Astrocyte of the spinal cord (primary cell): ENCODE measurements at places on chromosomes 13 and 19.

- peak; percentile 62 for DNase-seq
These were observed 3.1 kb downstream of the ADAMTS10 start for GRCh38 chr19:8607386-8607785.

DNA sequence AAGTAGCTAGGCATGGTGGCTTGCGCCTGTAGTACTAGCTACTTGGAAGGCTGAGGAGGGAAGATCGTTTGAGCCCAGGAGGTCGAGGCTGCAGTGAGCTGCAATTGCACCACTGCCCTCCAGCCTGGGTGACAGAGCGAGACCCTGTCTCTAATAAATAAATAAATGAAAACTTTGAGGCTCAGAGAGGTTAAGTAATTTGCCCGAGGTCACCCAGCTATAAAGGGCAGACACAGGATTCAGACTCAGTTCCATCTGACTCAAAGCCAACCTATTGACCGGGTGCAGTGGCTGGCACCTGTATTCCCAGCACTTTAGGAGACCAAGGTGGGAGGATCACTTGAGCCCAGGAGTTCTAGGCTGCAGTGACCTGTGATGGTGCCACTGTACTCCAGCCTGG lies 7.4 kb upstream of the OLFM2 start:
- DNase-seq, result no peak

GRCh38 chr13:109787135-109787954 lies 962 bp upstream of the IRS2 start:
- DNase-seq, result peak; percentile 42

DNA sequence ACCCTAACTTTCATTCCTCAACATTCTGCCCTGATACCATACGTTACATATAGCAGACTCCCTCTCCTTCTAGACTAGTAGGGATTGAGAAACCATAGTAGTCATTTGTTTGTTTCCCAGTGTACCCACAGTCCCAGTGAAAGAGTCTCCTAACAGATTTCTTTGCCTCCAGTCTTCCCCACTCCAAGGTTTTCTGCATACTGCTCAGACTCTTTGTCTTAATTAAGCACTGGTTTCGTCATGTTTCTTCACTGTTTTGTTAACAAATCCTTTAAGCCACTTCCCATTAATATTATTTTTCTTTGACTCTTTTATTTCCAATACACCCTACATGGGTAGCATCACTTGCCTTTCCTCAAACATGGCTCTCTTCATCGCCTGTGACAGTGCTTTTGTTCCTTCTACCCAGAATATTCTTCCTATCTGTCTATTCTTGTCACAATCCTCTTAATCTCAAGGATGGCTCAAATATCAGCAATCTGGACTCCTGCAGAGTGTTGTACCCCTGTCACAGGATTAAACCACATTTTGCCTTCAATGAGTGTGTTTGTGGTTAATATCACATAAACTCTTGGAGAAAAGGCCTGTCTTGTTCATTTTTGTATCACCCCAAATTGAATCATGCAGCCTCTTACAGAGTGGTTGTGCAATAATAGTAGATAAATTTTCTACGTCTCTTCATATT lies 92.7 kb upstream of the KLF12 start:
- DNase-seq, result no peak

DNA sequence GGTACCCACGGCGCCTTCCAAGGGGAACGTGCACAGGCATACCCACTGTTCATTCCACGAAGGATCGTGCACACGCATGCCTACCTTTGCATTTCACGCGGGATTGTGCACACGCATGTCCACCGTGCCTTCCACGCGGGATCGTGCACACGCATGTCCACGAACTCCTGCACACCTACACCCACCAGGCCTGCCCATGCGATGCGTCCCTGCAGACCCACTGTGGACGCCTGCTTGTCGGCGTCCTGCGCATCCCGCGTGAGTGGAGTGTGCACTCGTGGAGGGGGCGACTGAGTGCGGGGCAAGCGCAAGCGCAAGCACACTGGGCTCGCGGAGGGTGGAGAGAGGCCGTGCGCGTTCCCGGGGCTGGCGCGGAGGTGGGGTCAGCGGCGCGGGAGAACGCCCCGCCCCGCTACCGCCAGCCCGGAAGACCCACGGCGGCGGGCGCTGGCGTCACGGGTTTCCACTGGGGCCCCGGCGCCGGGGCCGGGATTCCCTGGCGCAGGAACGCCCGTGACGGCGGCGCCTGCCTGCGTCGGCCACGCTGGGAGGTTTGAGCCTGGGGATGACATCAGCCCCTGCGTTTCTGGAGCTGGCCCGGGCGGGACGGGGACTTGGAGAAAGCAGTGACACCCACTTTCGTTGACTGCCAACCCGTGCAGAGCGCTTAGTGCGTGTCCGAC lies 18.7 kb downstream of the GADD45B start:
- peak; percentile 88 for DNase-seq

DNA sequence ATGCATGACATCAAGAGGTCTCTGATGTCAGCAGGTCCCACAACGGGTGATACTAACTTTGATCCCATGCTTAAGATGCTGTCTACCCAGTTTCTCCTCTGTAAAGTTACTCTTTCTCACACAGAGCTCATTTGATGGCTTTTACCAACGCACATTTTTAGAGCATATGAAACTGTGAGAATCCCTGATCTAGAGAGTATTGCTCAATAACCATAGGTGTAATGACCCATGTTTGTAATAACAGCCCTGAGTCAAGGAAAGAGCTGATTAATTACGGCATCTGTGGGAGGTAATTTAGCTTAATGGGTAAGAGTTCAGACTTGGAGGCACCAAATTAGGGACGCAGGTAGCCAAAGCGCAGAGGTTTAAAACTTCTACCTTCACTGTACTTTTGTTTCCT lies 18.0 kb upstream of the IZUMO2 start:
- no peak for DNase-seq

DNA sequence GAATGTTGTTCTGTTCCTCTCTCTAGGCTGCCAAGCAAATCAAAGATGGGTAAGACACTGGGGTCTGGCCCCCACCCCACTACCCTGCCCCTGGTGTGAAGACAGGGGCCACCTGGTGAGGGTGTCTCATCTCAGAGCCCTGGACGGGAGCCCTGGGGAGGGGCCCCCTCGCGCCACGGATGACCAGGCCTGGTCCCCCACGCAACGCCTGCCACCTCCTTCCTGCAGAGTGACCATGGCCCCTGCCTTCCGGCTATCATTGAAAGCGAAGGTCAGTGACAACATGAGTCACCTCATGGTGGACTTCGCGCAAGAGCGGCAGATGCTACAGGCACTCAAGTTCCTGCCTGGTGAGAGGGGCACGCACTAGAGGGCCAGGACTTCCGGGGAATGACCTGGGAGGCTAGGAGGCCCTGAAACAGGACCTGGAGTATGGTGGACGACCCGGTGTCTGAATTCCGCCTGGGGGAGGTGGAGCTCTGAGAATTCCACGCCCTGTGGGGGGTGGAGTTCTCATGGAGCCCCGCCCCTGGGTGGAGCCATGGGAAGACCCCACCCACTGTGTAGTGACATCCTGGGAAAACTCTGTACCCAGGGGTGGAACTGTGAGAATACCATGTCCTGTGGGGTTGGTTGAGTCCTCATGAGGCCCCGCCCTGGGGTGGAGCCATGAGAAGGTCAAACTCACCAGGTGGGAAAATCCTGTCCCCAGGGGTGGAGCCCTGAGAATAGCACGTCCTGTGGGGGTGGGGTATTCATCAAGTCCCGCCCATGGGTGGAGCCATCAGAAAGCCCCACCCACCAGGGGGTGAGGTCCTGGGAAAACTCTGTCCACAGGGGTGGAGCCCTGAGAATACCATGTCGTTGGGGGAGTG lies 6.1 kb downstream of the FSD1 start:
- no peak for DNase-seq
